Neuronal stem cell (in vitro differentiated cells): ENCODE measurements at places on chromosomes 6 and 20.

DNA sequence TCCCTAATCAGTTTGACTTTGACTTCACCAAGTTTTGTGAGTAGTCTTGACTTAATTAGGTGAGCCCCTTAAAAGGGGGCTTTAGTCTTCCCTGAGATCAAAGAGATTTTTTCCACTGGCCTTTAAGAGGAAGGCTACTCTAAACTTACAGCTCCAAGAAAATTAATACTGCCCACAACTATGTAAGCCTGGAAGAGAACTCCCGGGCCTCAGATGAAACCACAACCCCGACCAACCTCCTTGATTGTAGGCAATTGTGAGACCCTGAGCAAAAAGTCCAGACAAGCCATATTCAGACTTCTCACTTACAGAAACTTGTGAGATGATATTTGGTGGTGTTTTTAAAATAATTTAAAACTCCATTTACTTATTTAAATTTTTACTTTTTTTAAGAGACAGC, 18.1 kb downstream of the SNX3 start:
- H3K4me3 ChIP-seq = no peak overlapping the region
- no peaks in the 10 kb centered on the region for H3K4me1 ChIP-seq
- H3K27me3 ChIP-seq = no peaks in the 10 kb centered on the region
- DNase-seq = no peak

- peaks cover 47% of the 10 kb centered on the region for H3K27me3 ChIP-seq
- no peak overlapping the region for H3K4me3 ChIP-seq
- no peaks in the 10 kb centered on the region for H3K4me1 ChIP-seq
- H3K27ac ChIP-seq = no peak overlapping the region
- no peaks in the 10 kb centered on the region for H3K36me3 ChIP-seq
Observed at GRCh38 chr20:22586645-22587310, 2.4 kb upstream of the FOXA2 start.

DNA sequence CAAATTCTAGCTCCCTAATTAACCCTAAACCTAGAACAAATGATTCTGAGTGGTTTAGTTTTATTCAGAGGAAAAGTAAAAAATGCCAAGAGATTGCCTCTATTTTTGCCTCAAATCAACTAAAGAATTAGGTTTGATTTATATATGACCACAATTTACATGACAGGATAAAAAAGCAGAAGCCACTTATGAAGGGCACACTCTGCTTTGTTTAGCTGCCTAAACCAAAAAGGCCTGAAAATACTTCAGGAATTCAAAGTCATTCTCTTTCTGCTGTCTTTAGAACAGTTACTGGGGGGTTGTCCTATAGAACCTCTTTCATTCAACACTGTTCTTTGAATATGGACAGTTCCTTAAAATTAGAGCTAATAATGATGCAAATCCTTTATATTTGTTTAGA, 5.3 kb downstream of the FBXO5 start:
- H3K4me1 ChIP-seq = peaks cover 27% of the 10 kb centered on the region
- no peak for DNase-seq
- peaks cover 87% of the 10 kb centered on the region for H3K36me3 ChIP-seq
- no peak overlapping the region for H3K27ac ChIP-seq
- no peak overlapping the region for H3K4me3 ChIP-seq

DNA sequence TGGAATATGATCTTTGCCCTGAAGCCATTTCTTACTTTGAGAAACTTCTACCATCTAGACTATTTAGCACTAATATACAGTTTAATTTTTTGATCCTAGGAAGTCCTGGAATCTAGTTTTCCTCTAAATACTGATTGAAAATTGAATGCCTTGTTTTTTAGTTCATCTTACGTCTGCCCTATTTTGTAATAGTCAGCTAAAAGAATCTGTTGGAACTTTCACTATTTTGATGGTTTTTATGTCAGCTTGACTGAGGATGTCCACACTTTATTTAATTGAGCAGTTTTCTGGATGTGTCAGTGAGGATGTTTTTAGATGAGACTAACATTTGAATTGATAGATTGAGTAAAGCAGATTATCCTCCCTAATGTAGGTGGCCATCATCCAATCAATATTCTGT, 8.4 kb downstream of the OR12D2 start:
- H3K4me3 ChIP-seq = no peak overlapping the region
- H3K27ac ChIP-seq = no peak overlapping the region
- no peak for DNase-seq
- H3K36me3 ChIP-seq = no peaks in the 10 kb centered on the region
- no peaks in the 10 kb centered on the region for H3K27me3 ChIP-seq
- H3K4me1 ChIP-seq = no peaks in the 10 kb centered on the region

DNA sequence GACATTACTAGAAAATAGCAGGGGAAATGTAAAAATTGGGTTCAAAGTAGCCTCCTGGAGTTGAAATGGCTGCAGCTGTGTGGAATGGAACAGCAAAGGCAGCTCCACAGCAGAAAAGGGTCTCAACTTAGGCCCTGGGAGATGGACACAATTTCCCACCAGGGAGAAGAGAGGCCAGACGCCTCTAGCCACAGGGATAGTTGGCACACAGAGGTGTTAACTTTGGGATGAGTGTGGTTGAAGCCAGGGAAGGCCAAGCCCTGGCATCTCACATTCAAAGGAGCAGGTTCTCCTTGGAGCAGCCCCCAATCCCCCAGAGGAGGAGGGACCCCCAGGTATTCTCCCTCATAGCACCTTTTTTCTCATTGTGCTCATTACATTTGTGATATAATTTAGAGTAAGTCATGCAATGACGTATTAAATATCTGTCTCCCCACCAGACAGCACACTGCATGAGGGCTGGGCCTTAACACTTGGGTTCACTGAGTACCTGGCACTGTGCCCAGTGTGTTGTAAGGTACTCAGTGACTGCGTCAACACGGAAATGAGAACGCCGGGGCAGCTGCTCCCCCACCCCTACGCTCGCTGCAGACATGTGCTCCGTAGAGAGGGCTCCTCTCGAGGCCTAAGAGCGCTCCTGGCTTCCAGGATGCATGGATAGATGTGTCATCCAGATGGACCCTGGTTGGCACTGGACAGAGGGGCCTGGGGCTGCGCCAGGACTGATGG, 76.0 kb upstream of the CD93 start:
- no peaks in the 10 kb centered on the region for H3K36me3 ChIP-seq
- H3K27me3 ChIP-seq = no peaks in the 10 kb centered on the region
- no peak overlapping the region for H3K4me3 ChIP-seq
- no peaks in the 10 kb centered on the region for H3K4me1 ChIP-seq

DNA sequence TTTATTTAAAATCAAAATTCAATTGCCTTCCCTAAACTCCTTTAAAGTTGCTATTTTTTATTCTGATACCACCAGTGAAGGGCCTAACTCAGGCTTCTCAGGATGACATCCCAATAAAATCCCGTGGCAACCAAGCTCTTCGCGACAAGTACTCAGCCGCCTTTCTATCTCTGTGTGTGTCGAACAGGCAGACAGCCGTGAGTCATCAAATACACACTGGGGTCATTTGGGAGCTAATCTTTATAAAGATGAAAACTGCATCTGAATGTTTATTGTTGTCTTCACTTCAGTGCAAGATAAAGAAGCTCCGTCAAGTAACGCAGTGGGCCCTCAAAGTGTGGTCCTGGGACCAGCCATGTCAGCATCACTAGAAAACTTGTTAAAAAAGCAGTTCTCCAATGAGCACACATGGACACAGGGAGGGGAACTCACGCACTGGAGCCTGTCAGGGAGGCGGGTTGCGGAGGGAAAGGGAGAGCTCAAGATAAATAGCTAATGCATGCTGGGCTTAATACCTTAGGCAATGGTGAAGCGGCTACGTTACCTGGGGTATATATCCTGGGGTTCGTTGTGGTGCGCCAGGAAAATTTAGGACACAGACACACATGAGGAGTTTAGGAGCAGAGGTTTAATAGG, 119.3 kb downstream of the RNF144B start:
- H3K36me3 ChIP-seq = no peaks in the 10 kb centered on the region
- DNase-seq = no peak
- H3K4me3 ChIP-seq = no peak overlapping the region
- H3K27ac ChIP-seq = no peak overlapping the region
- no peaks in the 10 kb centered on the region for H3K4me1 ChIP-seq

DNA sequence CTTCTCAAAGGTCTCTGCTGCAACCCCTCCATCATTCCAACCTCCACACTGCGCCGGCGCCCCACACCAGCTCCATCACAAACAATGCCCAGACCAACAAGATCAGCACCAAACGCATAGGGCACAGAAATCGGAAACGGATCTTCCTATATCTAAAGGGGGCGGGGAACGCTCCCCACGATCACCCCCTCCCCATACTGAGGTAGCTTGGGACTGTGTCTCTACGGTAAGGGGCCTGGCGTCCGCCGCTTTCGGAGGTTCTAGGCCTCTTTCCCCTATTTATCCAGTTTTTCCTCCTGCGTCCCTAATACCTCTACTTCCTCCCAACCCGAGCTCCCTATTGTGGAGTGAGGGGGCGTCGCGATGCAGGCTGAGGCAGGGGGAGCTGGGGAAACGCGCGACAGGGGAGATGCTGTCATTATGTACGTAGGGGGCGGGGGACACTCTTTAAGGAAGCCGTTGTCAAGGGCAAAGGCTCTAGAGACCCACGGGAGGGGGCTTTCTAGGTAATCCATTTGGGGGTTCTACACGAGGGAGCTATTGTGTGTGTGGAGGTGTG, 909 bp downstream of the DNAAF9 start:
- H3K36me3 ChIP-seq = no peaks in the 10 kb centered on the region
- peak; percentile 35 for DNase-seq
- peak overlapping the region; percentile 89 for H3K4me3 ChIP-seq
- H3K27me3 ChIP-seq = no peaks in the 10 kb centered on the region
- peaks cover 3% of the 10 kb centered on the region for H3K4me1 ChIP-seq
